ENCODE measurements at places on chromosomes 1 and 21.

- DNase-seq, result no peak
Observed at GRCh38 chr1:23561076-23561812, 1.9 kb upstream of the ID3 start.

DNA sequence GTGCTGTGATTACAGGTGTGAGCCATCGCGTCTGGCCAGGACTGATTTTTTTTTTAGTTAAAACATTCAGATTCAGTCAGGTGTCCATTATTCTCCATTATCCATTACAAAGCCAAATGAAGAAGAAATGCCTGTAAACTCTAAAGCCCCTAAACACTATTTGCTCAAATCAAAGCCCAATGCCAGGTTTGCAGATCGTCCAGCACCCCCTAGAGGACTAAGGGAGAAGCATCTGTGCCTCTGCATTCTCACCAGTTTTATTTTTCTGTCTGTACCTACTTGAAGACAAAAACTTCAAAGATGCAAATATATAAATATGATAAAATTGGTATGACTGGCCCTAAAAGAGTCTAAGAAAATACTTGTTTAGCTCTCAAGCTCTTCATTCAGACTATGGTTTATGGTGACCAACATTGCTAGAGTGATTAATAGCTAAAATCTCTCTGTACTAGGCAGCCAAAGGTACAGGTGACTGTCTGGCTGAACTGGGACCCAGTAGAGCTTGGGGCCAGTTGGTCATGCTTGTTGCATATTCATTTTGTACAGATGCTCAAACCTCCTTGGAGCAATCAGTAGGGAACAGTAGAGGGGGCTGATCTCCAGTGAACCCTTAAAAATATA, 138.4 kb downstream of the SYT2 start:
- DNase-seq, result no peak

- no peak for DNase-seq
Observed at GRCh38 chr1:183027031-183027430, 3.8 kb downstream of the LAMC1 start.

DNA sequence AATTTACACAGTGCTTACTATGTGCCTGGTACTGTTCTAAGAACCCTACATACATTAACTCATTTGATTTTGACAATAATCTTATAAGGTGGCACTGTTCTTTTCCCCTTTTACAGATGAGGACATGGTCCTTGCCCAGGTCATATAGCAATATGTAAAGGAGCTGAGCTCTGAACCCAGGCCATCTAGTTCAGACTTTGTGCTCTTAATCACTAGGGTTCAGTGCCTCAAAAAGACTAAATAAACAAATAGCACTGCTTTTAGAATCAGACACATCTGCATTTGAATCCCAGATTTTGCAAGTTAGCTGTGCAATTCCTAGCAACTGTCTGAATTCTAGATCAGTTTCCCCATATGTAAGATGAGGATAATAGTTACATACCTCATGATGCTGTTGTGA, 8.7 kb upstream of the BCAR3 start:
- no peak for DNase-seq

GRCh38 chr21:43303275-43304178, 123.4 kb downstream of the SIK1 start:
- no peak for DNase-seq

DNA sequence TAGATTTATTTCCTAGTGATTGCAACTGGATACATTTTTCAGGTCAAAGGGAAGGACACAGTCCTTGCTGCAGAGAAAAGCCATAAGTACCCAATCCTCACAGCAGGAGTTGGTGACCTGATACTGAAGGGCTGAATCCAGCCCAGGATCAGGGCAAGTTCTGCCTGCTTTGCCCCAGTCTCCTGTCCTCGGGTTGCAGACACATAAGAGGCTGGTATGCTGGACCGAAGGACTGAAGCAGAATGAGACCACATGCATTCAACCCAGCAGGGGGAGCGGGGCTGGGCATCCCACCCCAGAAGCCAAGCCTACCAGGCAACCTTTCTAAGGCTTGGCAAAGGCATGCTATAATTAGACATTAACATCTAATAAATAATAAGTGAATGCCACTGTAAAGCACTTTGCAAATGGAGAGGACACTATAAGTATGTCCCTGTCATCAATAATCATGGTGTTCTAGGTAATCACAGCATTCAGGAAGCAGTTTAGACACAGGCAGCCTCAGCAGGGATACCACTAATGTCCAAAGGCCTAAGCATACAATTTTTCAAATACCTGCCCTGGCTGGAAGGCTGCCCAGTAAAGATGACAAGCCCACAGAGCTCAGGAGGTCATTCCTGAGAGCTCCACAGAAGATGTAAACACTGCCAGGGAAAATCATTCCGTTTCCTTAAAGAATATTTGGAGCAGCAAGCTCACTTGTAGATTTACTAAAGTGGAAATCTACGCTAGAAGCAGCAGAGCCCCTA, 47.6 kb downstream of the KRTAP19-8 start:
- DNase-seq, result no peak

- DNase-seq, result no peak
Observed at GRCh38 chr1:85148524-85149250, 52.1 kb downstream of the SYDE2 start.

GRCh38 chr1:248815407-248816034, 10.2 kb downstream of the SH3BP5L start:
- DNase-seq, result no peak

DNA sequence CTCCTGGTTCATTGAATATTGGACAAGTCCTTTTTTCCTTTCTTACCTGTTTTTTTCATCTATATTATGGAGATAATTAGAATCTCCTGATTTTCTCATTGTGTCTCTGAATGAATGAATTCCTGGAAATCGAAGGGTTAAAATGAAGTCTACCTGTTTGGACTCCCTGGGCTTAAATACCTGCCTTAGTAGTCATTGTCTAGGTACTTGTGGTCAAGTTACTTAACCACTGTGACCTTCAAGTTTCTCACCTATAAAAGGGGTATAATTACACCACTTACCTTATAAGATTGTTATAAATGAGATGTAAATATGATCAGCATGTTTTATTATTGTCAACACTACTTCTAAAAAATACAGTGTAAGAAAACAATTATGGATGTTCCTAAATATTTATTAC, 9.0 kb upstream of the TBX19 start:
- DNase-seq, result no peak

DNA sequence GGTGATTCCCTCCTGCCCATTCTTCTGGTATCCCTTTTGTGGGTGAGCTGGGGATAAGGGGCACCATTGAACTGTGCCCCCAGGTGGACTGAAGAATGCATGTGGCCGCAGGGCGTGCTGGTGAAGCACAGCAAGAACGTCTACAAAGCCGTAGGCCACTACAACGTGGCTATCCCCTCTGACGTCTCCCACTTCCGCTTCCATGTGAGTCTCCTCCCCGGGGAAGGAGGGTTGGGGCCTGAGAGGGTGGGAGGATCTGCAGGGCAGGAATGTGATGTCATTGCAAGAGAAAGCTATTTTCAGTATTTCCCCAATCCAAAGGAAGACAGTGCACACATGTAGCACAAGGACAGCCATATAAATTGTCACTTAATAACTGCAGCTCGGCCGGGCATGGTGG, 7.5 kb upstream of the KPNA6 start:
- DNase-seq, result no peak

GRCh38 chr1:200029035-200029821, 1.7 kb downstream of the NR5A2 start:
- DNase-seq, result no peak

GRCh38 chr1:115210302-115210711, 121.0 kb upstream of the TSPAN2 start:
- DNase-seq, result no peak
